Liver (tissue), 10 donors: ENCODE measurements at places on chromosomes 7 and 10. TPM values are rescaled to one million over a fixed set of nuclear protein-coding genes. Genes with fewer than 3 reads are reported as not detected.

- no peak overlapping the region for H3K4me3 ChIP-seq
- DNase-seq, result no peak
- no peaks in the 10 kb centered on the region for H3K27me3 ChIP-seq
- no peak overlapping the region for H3K27ac ChIP-seq
- no peaks in the 10 kb centered on the region for H3K4me1 ChIP-seq
Observed at GRCh38 chr7:113094517-113095249, 8.1 kb upstream of the GPR85 start.

GRCh38 chr10:83816942-83817341 is 322.4 kb upstream of the GHITM start:
- H3K27me3 ChIP-seq, result no peaks in the 10 kb centered on the region
- H3K27ac ChIP-seq, result no peak overlapping the region
- no peaks in the 10 kb centered on the region for H3K4me1 ChIP-seq

DNA sequence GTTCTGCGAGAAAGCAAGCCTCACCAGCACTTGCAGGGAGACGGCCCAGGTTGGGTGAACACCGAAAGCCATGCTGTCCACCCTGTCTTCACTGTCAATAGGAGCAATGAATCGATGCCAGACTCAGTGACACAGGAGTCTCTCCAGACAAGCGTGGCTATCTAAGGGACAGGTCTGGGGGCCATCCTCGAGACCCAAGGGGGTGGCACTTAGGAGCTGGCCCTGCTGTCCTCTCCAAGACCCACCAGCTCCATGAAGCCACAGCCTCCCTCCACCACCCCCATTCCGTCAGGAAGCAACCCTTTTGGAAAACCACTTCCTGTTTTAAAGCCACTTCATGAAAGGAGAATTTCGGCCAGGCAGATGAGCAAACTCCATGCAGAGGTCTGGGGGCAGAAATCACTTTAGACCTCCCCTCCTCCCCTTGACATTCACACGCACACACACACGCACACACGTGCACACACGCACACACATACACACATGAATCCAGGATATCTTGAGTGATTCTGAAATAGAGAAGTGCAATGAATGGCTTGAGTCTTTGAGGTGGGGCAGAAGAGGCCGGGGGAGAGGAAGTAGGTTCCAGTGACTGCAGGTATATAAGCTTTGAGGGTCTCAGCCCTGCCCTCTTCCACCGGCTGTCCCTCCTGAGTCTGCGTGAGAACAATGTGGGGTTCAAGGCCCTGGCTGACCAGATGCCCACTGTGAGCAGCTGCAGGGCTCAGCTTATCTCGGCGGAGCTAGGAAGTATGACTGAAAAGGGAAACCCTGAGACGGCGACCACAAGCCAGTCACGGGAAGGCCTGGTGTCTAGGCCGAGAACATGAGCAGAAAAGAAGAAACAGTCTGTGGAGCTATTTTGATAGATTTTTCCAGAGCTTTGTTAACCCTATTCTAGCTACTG is 25.0 kb downstream of the RGS10 start:
- peak overlapping the region; percentile 27 for H3K27ac ChIP-seq
- no peaks in the 10 kb centered on the region for H3K4me1 ChIP-seq
- no peak overlapping the region for H3K4me3 ChIP-seq
- H3K27me3 ChIP-seq, result no peaks in the 10 kb centered on the region
- H3K36me3 ChIP-seq, result no peaks in the 10 kb centered on the region

- no peaks in the 10 kb centered on the region for H3K36me3 ChIP-seq
- H3K27me3 ChIP-seq, result no peaks in the 10 kb centered on the region
- no peak for DNase-seq
- H3K4me1 ChIP-seq, result peaks cover 28% of the 10 kb centered on the region
- H3K4me3 ChIP-seq, result peak overlapping the region; percentile 94
Observed at GRCh38 chr10:59904426-59905065, 1.8 kb downstream of the CCDC6 start.

DNA sequence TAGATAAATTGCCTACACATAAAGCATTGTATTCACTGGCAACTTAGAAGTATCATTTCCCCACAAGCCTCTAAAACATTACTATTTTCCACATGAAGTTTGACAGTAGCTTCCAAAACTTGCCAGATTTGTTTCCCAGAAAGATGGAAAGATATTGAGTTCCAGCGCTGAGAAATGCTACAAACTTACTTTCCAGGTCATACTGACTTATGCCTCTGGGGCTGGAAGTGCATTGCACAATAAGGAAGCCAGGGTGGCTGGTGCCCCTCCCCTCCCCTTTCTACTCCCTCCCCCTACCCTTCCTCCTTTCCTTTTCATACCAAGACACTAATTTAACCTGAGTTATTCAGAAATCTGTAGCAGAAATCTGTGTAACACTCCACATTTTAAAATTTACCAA is 212.6 kb downstream of the WDR37 start:
- H3K36me3 ChIP-seq, result no peaks in the 10 kb centered on the region
- no peak overlapping the region for H3K4me3 ChIP-seq
- no peak overlapping the region for H3K27ac ChIP-seq
- DNase-seq, result no peak

ACSM6 gene
- total RNA-seq, result not detected

DNA sequence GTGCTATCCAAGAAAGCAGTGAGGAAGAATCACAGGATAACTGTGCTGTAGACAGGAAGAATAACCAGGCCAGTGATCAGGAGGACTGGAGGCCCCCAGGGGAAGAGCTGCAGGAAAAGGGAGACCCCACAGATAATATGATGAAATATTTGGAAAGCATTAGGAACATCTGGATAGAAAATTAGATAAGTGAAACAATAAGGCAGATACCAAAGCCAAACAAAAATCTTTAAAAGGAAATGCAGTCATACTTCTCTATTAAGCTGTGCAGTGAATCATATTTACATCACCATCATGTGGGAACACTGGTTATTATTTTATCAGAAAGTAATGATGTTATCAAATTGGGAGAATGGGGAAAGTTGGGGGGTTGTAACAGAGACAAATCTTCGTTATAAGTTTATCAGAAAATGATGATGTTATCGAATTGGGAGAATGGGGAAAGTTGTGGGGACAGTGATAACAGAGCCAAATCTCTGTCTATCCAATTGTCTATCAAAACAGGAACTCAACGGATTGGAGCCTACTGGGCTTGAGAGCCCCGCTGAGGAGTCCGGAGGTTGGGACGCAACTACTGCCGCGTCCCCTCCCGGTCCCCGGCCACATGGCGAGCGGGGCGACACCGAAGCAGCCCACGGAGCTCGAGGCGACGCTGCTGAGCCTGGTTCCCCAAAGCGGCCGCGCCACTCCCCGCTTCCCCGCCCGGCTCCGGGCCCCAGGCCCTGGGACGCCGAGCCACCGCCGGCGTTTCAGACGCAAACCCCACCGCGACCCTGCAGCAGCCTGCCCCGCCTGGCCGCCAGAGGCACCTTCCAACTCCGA is 14.0 kb upstream of the RALA start:
- H3K36me3 ChIP-seq, result no peaks in the 10 kb centered on the region
- H3K27ac ChIP-seq, result peak overlapping the region; percentile 53
- no peak for DNase-seq
- H3K27me3 ChIP-seq, result no peaks in the 10 kb centered on the region
- no peak overlapping the region for H3K4me3 ChIP-seq
- H3K4me1 ChIP-seq, result no peaks in the 10 kb centered on the region

DNA sequence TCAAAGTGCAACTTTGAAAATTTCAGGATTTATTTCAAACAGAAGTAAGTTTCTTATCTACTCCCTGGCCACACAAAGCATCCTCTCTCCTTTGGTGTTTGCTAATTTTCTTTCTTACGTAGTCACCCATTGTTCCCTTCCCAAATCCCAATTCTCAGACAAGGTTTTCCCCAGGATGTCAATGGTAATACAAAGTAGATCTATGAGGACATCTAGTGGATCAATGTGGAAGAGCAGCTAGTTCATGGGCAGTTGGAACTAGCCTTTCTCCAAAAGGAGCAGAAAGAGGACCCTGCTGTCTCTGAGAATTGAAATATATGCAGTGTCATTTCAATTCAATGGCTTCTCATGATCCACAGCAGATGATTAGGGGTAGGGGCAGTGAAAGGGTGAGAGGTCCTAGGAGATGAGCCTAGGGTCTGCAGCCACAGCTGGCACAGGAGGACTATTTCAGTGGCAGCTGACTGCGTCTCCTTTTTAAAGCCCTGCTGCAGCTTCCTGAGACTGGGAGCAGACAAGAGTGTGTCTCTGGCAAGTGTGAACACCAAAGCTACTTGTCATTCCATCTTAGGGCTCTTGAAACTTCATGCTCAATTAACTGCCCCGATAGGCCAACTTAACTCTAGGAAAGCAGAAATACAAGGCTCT is 632.6 kb downstream of the KCNMA1 start:
- DNase-seq, result no peak
- no peaks in the 10 kb centered on the region for H3K36me3 ChIP-seq
- H3K4me3 ChIP-seq, result no peak overlapping the region
- H3K27ac ChIP-seq, result no peak overlapping the region

PANK1 gene
- 50.8 TPM for total RNA-seq

- no peaks in the 10 kb centered on the region for H3K27me3 ChIP-seq
- H3K4me3 ChIP-seq, result no peak overlapping the region
- no peak for DNase-seq
- no peak overlapping the region for H3K27ac ChIP-seq
Observed at GRCh38 chr7:77727936-77728701, 31.9 kb downstream of the RSBN1L start.

- DNase-seq, result peak; percentile 46
- H3K27ac ChIP-seq, result no peak overlapping the region
- H3K36me3 ChIP-seq, result peaks cover 6% of the 10 kb centered on the region
- H3K4me3 ChIP-seq, result no peak overlapping the region
- H3K4me1 ChIP-seq, result no peaks in the 10 kb centered on the region
Observed at GRCh38 chr7:140342727-140343514, 55.4 kb downstream of the SLC37A3 start.

GRCh38 chr10:78348411-78349164 is 314.9 kb downstream of the RPS24 start:
- peaks cover 24% of the 10 kb centered on the region for H3K4me1 ChIP-seq
- no peaks in the 10 kb centered on the region for H3K27me3 ChIP-seq
- no peak overlapping the region for H3K4me3 ChIP-seq
- no peak for DNase-seq
- no peaks in the 10 kb centered on the region for H3K36me3 ChIP-seq

GRCh38 chr7:158008267-158008666 is 579.4 kb downstream of the PTPRN2 start:
- no peak overlapping the region for H3K4me3 ChIP-seq
- DNase-seq, result no peak
- no peaks in the 10 kb centered on the region for H3K27me3 ChIP-seq
- no peaks in the 10 kb centered on the region for H3K4me1 ChIP-seq
- no peaks in the 10 kb centered on the region for H3K36me3 ChIP-seq

DNA sequence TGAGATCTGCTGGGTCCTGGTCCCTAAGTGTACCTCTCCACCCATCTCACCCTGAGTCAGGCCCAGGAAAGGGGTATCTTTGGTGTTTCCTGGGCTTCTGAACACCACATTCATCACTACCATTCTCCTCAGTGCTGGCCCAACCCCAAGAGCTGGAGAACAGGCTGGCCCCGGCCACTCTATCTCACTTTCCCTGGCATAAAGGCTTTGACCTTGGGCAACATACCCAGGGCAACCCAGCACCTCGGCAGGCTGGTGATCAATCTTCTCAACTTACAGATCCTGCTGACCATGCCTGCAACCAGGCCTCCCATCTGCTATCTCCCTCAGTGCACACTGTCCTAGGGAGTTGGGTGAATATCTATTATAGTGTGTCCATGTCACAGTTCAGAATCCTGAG is 2.1 kb downstream of the VSIR start:
- DNase-seq, result no peak
- H3K27ac ChIP-seq, result peak overlapping the region; percentile 74
- H3K4me3 ChIP-seq, result no peak overlapping the region
- no peaks in the 10 kb centered on the region for H3K36me3 ChIP-seq
- peaks cover 26% of the 10 kb centered on the region for H3K4me1 ChIP-seq

DNA sequence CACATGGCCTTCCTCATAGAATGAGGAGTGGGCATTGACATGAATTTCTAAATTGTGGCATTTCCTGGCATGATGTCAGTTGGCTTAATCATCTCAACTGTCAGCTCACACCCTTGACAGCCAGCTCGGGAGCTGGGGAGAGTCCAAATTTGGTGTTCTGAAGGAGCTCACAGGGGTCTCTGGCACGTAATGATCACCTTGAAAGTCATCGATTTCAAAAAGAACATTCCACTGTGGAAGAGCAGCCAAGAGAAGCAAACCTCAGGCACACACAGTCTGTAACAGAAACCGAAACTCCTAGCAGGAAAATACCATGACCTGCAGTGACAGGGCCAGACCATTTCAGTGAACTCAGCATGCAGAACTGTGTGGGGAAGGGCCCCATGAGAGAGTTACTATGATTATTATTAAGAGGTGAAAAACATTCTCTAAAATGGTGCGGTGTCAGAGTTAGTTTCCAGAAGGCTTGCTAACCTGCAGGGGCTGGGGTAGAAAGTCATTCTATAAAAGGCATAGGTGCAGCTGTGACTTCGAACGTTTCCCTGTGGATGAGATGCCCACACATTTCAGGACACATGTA is 26.4 kb upstream of the KLF6 start:
- no peaks in the 10 kb centered on the region for H3K36me3 ChIP-seq
- H3K4me1 ChIP-seq, result peaks cover 8% of the 10 kb centered on the region
- H3K27ac ChIP-seq, result peak overlapping the region; percentile 99
- H3K27me3 ChIP-seq, result no peaks in the 10 kb centered on the region
- DNase-seq, result no peak
- H3K4me3 ChIP-seq, result peak overlapping the region; percentile 10

HMX3 gene
- not detected for total RNA-seq
